ENCODE measurements at places on chromosomes 16 and 17.

DNA sequence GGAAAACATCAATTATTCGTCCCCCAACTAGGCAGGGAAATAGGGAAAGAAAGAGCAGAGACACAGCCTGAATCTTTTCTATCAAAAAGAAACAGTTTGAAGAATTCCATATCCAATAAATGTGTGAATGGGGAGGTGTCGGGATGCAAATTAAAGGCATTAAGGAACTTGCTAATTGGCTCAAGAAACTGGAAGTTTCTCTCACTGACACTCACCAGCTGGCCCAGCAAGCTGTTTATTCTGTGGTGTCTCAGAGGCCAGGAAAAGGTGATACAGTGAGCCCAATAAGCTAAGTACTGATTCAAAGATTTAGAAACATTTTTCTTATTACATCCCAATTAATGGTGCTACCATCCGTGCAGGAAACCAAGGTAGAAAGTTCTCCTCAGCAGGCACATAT, 104.4 kb upstream of the CLEC3A start:
- no peak for DNase-seq

- peak; percentile 95 for DNase-seq
Observed at GRCh38 chr17:43171586-43172487, 823 bp downstream of the NBR1 start.

- no peak for DNase-seq
Observed at GRCh38 chr16:73616166-73616753, 568.3 kb upstream of the ZFHX3 start.

DNA sequence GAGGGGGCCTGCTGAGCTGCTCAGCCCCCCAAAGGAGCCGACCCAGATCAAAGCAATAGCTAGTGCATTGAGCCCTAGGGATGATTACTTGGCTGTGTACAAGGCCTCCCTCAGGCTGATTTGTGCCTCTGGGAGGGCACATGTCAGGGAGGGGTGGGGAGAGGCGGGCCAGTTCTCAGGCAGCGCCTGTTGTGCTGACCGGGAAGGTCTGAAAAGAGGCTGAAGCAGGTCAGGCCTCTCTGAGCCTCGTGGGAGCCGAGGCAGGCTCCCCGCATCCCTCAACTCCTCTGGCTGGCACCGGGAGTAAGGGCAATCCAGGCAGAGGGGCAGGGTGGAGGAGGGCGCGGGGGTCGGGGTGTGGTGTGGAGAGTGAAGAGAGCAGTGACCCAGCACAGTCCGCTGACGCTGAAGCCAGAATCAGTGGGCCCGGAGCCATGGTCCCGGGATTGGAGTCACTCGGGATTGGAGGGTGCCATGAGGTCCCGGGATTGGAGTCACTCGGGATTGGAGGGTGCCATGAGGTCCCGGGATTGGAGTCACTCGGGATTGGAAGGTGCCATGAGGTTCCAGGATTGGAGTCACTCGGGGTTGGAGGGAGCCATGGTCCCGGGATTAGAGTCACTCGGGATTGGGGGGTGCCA, 3.0 kb downstream of the DCXR start:
- DNase-seq, result no peak

GRCh38 chr17:47860386-47860785, 9.4 kb upstream of the SP6 start:
- DNase-seq, result no peak

DNA sequence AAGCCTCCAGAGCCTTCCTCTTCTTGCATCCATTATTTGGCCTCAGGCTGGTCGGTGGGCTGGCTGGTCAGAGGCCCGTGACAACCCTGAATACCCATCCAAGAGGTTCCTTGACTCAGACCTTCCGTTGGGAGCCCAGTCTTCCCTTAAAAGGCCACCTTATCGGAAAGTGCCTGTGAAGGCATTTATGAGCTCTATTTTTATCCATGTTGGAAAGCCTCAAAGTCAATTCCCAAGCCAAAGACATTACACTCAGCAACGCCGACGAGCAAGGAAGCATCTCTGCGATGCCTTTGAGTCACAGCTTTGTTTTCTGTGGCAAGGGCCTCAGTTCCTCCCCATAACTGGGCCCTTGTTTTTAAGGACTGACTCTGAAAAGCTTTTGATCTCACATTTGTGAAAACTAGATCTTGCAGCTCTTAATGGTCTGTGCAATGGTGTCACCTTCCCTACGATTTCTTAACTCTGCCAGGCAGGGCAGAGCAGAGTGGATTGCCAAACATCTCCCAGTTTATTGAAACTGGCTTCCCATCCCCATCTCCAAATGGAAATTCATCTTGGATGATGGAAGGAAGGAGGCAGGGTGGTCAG, 13.3 kb upstream of the SPOP start:
- DNase-seq, result no peak

- peak; percentile 14 for DNase-seq
Observed at GRCh38 chr17:57783338-57783742, 38.2 kb upstream of the CCDC182 start.

DNA sequence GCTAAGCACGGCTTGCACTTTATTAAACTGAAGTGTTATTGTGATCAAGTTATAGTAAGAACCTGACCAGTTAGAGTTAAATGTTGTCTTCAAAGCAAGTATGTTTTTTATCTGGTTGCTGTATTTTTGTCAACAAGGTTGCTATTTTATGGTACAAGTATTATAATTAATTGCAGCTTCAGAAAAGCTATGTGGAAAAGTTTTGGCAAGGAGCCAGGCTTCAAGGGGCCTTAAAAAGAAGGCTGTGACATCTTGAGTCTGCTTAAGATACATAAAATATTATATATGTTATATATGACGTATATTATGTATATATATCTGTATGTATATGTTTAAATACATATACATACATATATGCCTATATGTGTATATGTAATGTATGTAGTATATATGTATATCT, 1461.2 kb upstream of the CDH8 start:
- DNase-seq, result no peak

DNA sequence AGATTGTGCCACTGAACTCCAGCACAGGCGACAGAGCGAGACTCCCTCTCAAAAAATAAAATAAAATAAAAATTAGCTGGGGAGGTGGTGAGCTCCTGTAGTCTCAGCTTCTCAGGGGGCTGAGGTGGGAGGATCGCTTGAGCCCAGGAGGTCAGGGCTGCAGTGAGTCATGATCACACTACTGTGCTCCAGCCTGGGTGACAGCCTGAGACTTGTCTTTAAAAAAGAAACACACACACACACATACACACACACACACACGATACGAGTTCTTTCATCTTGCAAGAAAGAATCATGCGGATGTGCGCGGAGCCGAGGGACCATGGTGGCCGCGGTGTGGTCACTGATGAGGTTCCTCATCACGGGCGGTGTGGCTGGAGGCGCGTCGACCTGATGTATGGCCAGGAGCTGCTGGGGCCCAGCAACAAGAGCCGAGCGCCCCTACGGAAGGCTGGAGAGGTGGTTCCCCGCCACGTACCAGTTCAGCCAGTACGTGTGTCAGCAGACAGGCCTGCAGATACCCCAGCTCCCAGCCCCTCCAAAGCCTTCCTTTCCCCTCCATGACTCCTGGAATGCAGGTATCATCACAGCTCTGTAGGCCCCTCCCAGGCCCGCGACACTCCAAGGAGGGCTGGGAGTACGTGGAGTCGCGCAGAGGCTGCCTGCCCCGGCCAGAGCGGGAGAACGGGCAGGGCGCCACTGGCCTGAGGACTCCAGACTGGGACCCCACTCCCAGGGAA, 20.7 kb downstream of the NXN start:
- DNase-seq, result no peak

- DNase-seq, result no peak
Observed at GRCh38 chr16:67749436-67750078, 30.4 kb upstream of the GFOD2 start.

DNA sequence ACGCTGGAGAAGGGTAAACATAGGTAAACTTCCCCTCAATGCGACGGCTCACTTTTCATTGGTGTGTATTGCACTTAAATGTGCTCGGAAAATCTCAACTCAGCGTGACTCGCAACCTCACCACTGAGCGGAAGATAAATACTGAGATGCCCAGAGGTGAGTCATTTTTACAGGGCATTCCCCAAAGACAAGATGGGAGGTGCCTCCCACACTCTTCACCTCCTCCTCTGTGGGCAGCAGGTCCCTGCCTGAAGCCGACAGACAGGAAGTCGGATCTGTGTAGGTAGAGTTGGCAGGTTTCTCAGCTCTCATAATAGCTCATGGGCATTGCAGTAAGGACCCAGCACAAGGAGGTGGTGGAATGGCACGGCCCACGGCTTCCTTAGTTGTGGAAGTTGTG, 274.6 kb upstream of the HSBP1 start:
- DNase-seq, result peak; percentile 36

DNA sequence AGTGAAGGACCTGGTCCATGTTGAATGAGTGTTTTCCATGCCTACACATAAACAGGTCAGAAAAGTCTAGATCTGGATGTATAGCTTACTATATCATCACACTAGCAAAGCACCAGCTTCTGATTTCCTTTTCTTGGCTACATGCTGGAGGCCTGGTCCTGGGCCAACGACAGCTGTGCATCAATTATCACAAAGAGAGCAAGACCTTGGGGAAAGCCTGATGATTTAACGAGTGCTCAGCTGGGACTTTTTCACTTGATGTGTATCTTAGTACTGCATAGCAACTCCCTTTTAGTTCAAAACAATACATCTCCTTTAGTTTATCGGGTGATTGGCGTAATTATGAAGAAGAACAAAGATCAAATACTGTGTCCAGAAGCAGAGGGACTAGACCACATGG, 358.2 kb downstream of the KIF2B start:
- DNase-seq, result no peak

GRCh38 chr16:28977703-28978662, 3.4 kb downstream of the SPNS1 start:
- DNase-seq, result no peak

- peak; percentile 0 for DNase-seq
Observed at GRCh38 chr16:7086822-7087616, 245.6 kb upstream of the RBFOX1 start.

DNA sequence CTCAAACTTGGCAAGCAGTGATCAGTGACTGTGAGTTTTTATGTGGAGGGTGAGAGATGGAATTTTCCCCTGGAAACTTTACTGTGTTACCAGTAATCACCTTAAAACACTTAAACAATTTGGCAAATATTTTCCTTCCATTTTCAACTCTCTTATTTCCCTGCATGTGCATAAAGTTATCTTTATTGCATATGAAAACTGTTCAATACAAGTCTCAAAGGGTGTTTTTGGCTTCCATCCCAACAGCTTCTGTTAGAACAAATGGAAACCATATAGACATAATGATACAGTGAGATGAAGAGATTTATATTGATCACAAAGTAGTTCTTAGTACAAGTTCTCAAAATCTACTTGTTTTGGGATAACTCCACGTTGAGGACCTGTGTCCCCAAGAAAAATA, 36.4 kb upstream of the TANGO6 start:
- no peak for DNase-seq

DNA sequence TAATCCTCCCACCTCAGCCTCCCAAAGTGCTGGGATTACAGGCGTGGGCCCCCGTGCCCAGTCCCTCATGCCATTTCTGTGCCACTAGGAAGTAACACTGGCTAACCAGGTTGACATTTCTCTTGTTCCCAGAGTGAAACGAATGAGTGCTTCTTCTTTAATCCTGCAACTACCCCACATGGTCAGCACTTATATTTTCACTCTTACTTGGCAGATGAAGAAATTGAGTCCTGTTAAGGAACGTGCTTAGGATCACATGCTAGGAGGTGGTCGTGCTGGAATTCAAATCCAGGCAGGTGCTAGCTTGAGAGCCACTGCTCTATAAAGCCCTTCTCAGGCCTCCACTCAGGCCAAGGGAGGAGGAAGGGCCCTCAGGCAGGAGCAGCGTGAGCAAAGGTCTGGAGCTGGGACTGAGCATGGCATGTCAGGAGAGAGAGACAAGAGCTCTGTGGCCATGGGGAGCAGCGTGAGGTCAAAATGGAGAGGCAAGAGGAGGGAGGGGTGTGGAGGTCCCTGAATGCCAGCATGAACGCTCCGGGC, 18.5 kb upstream of the RMI2 start:
- DNase-seq, result no peak

- DNase-seq, result no peak
Observed at GRCh38 chr16:6633456-6633855, 699.2 kb upstream of the RBFOX1 start.

DNA sequence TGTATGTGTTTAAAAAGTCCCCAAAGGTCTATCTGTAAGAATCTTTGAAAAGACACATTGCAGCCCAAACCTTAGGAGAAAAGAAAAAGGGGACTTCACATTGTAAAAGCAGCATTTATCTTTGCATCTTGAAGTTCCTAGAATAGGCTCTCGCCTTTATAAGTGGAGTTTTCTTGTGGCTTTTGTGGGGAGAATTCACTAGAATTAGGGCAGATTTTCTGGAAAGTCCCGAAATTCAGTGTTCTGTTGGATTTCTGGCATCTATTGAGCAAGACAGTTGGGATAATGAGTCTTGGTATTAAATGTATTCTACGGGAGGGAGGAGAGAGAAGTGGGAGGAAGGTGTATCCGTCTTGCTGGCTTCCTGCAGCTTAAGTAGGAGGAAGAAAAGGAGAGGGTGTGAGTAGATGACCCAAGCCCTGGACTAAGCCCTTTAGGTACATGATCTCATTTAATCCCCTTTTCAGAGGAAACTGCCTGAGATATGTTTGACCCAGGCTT, 62.6 kb downstream of the PRKCA start:
- DNase-seq, result peak; percentile 21

DNA sequence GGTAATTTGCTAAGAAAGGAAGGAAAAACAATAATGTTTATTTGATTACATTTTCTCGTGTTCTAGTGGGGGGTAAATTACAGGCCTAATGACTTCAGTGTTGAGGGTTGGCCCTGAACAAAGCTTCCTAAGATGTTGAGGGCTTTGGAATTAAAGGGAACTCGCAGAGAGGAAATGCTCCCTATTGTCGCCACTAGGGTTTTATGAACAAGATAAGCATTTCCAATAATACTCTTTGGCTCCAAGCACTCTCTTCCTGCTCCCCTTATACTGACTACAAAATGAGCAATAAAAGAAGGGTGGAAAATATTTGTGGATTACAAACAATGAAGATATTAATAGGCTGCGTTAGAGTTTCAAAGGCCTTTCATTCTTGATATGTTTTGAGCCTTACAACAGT, 363.6 kb downstream of the HS3ST3B1 start:
- no peak for DNase-seq

GRCh38 chr17:77848257-77848656, 110.2 kb upstream of the TNRC6C start:
- no peak for DNase-seq

DNA sequence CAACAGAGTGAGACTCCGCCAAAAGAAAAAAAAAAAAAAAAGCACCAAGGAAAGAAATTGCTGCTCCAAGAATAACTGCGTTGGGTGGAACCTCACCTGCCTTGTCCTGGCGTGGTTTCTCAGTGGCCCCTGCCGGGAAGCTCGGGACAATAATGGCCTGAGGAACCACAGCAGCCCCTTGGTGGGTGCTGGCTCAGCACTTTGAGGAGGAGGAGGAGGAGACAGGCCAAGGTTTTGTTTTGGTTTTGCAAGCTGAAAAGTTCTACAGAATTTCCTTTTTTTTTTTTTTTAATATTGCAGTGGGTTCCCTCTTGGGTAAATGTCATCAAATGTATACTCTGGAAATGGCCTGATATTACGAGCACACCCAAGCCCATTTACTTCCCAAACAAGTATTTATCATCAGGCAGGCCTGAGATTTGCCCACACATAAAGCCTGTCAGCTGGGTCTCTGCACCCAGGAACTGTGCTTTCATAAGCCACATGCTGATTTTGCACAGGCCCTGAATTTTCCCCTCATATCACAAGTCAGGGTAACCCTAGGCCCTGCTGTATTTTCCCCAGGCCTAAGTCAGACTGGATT, 78.3 kb downstream of the SOCS1 start:
- no peak for DNase-seq

GRCh38 chr16:80778703-80779102, 25.7 kb downstream of the CDYL2 start:
- DNase-seq, result no peak

GRCh38 chr17:18008496-18009268, 30.3 kb downstream of the ATPAF2 start:
- DNase-seq, result peak; percentile 67

Measured in iris pigment epithelial cell (primary cell).